ENCODE measurements at places on chromosomes 11 and 22. TPM values are rescaled to one million over a fixed set of nuclear protein-coding genes. Genes with fewer than 3 reads are reported as not detected.

- DNase-seq = no peak
Observed at GRCh38 chr11:93145390-93145915, 52.3 kb downstream of the SLC36A4 start.

DNA sequence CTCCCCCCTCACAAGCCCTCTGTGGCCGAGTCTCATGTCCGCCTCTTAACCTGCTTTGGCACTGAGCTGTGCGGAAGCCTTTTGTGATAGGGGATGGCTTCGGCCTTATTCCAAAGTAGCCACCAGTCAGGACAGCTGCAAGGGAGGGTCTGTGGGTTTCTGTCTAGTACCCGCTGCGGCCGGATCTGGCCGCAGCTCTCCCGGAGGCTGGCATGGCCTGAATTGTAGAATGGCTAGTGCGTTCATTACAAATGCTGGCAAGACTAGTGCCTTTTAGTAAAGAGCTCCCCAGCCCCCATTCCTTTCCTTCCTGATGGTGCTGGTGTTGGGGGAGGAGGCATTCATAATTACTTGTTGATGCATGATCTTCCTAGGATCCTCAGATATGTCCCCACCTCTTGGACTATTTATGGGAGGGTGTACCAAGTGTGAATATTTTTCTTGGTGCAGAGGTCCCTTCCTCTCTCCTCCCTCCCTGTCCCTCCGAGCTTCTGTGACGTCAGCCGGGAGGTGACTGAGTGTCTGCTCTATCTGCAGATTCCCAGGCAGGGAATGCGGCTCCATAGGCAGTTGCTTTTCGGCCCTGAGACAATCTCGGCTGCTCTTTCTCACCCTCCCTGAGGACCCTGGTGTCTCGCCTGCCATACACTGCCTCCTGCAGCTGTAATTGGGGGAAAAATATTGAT lies 108.7 kb upstream of the E2F8 start:
- DNase-seq = no peak

GRCh38 chr11:9078113-9079086 lies 13.0 kb downstream of the SCUBE2 start:
- no peak for DNase-seq

GRCh38 chr11:79439410-79439885 lies 1.4 kb downstream of the TENM4 start:
- no peak for DNase-seq

The CST6 gene
- total RNA-seq = not detected

DNA sequence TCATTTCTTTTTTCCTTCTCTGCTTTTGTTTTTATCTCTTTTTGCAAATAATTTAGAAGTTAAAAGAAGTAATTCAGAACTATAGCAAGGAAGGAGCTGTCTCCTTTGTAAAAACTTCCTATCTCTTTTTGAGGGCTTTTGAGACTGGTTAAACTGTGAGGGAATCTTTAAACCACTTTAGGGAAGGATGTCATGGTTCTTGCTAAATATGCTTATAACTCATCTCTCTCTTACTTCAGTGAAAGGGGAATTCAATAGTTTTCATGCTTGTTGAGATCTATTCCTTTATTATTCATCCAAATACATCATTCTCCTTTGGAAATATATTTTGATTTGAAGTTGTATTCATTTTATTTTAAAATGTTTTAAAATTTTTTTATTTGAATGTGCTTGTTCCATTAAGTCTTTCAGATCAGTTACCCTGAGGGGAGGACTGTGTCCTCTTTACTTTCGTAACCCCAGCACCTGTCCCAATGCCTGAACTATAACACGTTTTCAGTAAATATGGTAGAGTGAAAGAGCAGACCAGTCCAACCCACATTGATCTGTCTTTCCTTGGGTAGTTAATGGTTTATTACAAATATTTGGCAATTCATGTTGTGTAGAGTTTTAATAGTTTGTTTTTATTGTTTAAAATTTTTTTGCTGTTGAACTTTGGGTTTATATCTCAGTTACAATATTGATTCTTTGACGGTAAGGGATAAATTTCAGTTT lies 27.5 kb downstream of the AMOTL1 start:
- no peak for DNase-seq

DNA sequence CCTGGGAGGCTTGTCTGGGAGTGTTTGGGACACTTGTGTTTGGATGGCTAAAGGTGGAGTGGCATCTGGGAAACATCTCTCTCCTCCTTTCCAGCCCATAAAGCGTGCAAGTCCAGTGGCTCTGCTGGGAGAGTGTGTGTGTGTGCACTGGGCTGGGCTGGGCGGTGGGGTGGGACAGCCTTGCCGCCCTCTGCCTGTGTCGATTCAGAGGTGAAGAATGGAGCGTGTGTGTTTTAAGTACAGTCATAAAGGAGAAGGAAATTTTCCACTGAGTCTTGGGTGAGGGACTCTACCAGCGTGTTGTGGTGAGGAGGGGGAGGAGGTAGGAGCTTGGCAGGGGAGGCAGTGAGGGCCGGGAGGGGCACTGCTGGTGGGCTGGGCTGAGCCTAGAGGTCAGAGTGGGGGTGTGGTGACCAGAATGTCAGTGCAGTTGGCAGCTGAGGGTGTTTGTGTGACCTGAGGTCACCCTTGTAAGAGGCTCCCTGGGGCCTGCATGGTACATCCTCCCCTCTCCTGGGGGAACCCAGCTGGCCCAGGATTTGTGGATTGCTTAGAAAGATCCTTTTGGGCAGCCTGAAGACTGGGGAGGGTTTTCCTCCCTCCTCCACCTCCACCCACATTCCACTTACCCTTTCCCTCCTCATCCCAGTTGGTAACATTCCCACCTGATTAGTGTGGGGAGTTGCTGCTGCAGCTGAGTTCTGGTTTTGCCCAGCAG lies 1.7 kb downstream of the TIMP3 start:
- no peak for DNase-seq

The FADS1 gene
- 9.1 TPM for total RNA-seq

DNA sequence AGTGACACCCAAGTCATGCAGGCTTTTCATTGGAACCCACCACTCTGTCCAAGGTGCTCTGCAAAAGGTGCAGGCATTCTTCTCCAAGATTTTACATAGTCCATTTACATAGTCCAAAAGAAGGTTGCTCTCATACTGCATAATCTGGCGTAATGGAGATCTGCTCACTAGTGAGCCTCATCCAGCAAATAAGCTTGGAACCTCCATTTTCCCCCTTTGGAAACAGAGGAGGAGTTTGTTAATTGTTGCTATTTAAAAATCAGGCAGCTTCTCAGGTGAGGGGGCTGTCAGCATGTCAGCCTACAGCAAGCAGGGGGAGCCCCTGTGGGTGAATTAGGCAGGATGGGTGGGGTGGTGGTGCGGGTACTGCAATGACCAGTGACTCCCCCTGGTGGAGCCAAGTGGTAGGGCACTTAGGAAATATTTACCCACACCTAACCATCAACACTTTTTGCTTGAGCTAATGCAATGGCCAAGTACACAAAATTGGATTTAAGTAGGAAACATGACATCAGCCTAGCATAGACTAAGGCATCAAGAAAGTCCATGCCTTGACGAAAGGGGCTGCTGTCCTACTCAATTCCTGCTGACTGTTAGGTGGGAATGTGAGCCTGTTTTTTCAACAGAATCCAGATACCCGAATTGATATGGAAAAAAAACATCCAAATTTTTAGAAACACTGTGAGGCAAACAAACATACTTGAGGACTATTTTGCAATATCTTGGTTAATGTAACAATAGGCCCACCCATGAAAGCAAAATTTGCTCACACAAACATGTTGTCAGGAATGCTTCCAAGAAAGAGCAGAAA lies 64.5 kb downstream of the AMBRA1 start:
- peak; percentile 82 for DNase-seq

- no peak for DNase-seq
Observed at GRCh38 chr22:19631899-19632667, 82.2 kb upstream of the SEPTIN5 start.

The DBX1 gene
- not detected for total RNA-seq

Data from CD4-positive, CD25-positive, alpha-beta regulatory T cell (primary cell).